ENCODE measurements at places on chromosomes 1 and 21.

GRCh38 chr21:35244514-35244913 is 195.4 kb upstream of the RUNX1 start:
- no peak for DNase-seq

DNA sequence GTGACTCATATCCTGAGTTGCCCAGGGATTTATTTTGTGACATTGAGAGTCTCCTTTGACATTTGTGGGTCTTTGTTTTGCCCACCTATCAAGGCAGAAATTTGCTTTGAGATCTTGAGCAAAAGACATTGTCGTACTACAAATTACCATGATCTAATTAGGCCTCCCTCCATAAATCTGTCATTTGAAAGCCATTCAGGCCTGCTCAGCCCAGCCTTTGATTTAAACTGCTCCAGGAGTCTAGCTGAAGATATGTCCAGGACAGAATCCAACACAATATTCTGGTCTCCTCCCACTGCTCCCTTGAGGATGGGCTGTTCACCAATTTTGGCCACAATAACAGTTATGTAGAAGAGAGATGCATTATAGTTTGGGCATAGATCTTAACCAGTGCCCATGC is 86.7 kb downstream of the PROX1 start:
- DNase-seq = no peak

GRCh38 chr1:160402001-160402795 is 1.8 kb downstream of the VANGL2 start:
- DNase-seq = no peak

- DNase-seq = no peak
Measured at GRCh38 chr1:201447903-201448871, 20.8 kb downstream of the PHLDA3 start.

GRCh38 chr1:77322061-77322900 is 40.5 kb downstream of the AK5 start:
- DNase-seq = no peak

GRCh38 chr1:7207875-7208646 is 422.8 kb downstream of the CAMTA1 start:
- no peak for DNase-seq

GRCh38 chr1:94876362-94876761 is 50.5 kb downstream of the CNN3 start:
- DNase-seq = no peak

GRCh38 chr1:59506952-59507351 is 210.1 kb downstream of the FGGY start:
- no peak for DNase-seq

DNA sequence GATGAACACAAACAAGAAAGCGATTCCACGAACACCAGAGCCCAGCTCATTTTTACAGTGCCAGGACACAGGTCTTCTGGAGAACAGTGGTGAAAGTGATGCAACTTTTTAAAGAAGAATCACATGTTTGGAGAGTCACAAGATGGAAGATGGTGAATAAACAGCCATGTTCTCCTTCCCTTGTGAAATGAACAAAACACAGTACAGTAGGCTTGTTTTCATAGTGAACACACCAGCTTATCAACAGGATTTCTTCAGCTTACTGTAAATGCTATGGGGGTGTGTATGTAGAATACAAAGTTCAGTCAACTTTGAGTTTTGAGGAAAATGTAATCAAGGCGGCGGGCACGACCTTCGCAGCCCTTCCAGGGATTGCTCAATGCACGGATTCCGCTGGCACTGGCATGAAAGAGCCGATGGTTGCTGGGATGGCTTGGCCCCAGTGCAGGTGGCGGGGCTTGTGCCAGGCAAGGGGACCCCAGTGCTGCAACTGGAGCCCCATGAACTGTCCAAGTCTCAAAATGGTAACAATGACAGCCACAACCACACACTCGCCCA is 9.7 kb downstream of the TMPRSS3 start:
- no peak for DNase-seq

GRCh38 chr21:40610345-40610744 is 236.6 kb downstream of the DSCAM start:
- no peak for DNase-seq

DNA sequence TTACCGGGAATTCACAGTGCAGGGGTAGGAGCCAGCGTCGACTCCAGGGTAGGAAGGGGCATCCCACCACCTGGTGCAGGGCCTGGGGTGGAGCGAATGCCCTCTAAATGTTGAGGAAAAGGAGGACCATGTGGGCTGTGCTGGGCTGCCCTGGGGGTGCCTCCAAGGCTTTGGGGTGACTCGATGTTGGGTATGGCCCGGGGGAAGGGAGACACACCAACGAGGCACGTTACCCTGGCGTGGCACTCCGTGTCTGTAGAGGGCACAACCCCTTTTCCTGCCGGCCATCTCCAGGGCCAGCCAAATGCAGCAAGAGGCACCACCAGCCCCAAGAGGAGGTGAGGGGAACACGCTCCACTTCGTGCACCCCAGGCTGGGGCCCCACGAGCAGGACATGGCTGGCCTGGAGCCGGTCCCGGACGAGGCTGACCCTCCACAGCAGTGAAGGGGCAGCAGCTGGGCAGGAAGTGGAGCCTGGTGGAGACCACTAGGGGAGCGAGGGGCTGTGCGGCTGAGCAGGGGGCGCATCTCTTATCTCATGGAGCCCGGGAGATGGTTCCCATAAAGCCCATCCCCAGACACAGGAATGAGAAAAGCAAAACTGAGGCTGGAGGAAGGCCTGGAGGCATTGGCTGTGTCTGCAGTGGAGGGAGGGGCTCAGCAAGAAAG is 11.2 kb downstream of the ACTRT2 start:
- no peak for DNase-seq

DNA sequence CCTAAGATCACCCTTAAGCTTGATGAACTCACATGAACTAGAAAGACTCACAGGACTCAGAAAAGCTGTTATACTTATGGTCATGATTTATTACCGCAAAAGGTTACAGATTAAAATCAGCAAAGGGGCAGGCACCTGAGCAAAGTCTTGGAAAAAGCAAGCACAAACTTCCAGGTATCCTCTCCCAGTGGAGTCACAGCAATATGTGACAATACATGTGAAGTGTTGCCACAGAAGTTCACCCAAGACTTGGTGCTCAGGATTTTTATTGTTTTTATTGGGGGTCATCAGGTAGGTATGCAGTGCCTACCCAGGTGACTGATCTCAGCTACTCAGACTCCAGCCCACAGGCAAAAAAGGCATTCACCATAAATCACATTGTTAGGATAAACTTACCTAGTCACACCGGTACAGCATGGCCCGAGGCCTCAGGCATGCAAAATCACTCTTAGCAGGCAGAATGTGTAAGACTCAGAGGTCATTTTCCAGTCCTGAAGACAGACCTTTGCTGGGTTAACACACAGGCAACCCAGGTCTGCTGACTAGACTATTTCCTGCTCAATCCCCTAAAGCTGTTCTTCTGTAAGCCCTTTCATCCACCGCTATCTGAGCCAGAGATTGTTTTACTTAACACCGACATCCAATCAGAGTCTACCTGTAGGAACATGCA is 55.6 kb downstream of the SSX2IP start:
- no peak for DNase-seq

- DNase-seq = no peak
Measured at GRCh38 chr1:243266231-243266630, 10.4 kb downstream of the SDCCAG8 start.

- DNase-seq = no peak
Measured at GRCh38 chr21:16330082-16330907, 600.5 kb downstream of the USP25 start.

DNA sequence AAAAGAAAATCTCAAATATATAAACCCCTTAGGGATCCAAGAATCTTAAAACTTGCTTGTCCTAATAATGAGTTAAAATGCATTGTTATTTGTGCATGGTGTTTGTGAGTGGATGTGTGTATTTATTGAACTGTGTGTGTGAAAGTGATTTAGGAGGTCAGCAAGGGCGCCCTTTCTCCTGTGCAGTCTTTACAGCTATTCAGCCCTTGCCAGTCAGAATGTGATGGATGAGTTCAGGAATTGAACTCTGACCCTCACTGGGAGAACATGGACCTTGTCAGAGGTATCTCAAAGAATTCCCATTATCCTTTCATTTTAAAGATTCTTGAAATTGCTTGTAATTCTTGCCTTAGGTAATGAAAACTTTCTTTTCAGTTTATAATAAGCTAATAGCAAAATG is 493.0 kb upstream of the ADGRL4 start:
- no peak for DNase-seq

Measured in activated CD8-positive, alpha-beta memory T cell treated with anti-CD3 and anti-CD28 coated beads for 48 hours (primary cell).